ENCODE measurements at places on chromosomes 7 and 10. TPM values are rescaled to one million over a fixed set of nuclear protein-coding genes. Genes with fewer than 3 reads are reported as not detected.

DNA sequence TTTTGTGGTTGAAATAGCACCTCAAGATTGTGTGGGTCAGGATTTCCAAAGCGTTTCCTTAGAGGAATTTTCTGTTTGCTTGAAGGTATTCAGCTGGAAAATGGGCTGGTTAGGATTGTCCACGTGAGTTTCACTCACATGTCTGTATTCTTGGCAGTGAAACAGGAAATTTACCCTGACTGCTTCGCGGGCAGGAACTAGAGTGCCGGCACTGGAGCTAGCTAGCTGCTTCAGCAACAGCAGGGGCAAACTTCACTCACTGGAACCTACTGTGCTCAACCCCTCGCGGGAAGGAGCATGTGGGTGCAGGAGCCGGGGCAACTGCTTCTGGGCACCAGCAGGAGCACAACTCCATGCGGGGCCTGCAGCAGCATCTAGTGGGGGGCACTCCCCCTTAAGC lies 38.0 kb upstream of the RTKN2 start:
- peak; percentile 5 for DNase-seq

DNA sequence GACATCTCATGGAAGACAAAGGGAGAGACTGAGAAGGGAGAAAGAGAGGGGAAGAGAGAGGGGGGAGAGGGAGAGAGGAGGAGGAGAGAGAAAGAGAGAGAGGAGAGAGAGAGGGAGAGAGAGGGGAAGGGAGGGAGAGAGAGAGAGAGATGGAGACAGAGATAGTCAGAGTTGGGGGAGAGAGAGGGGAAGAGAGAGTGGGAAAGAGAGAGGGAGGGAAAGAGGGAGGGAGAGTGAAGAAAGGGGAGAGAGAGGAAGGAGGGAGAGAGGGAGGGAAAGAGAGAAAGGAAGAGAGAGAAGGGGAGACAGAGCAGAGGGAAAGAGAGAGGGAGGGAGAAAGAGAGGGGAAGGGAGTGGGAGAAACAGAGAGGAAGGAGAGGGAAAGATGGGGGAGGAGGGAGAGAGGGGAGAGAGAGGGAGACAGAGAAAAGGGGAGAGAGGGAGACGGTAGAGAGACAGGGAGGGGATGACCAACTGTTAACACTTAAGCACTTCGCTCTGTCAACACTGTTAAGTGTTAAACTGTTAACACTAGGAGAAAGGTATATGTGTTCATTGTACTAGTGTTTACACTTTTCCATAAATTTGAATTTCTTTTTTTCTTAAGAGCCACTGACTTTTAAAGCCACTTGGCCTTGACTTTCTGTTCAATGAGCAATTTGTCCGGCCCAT lies 21.8 kb upstream of the SDK1 start:
- no peak for DNase-seq

DNA sequence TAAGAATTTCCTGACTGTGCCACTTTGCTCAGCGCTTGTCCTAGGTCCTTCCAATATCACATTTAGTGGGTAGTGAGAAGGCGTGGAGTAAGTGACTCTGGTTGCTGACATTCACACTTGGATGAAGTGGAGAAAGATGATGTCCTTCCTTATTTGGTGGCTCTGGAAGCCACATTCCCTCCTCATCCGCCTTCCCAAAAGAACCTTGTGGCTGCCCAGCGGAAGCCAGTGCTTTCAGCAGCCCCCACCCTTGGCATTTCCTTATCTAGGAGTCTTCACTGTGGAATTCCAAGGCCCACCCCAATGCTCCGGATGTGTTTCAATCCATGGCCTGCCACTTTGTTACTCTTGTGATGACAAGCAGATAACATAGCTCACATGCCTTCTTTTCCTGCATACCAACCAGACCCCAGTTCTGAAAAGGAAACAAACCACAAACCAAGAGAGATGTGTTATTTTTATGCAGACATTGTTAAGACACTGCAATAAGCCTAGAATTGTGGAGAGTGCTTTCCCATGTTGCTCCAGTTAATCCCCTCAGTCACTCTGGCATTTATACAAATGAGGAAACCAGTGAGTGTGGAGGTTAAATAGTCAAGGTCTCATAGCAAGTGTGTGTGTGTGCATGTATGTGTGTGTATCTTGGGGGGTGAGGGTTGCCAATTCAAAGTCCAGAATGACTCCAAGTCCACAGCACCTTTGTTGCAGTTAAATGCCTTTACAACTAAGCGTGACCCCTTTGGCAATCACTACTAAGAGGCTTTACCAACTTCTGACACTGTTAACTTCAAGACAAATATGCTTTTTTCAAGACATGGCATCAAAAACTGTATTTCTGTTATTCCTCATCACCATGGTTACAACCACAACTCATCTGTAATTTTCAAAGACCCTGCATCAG lies 10.3 kb upstream of the ANKRD1 start:
- DNase-seq, result no peak

GRCh38 chr10:116899626-116900025 lies 50.3 kb downstream of the ENO4 start:
- DNase-seq, result no peak

GRCh38 chr7:40213856-40214255 lies 79.1 kb downstream of the SUGCT start:
- no peak for DNase-seq

- no peak for DNase-seq
Observed at GRCh38 chr10:12353399-12354242, 4.3 kb downstream of the CAMK1D start.

DNA sequence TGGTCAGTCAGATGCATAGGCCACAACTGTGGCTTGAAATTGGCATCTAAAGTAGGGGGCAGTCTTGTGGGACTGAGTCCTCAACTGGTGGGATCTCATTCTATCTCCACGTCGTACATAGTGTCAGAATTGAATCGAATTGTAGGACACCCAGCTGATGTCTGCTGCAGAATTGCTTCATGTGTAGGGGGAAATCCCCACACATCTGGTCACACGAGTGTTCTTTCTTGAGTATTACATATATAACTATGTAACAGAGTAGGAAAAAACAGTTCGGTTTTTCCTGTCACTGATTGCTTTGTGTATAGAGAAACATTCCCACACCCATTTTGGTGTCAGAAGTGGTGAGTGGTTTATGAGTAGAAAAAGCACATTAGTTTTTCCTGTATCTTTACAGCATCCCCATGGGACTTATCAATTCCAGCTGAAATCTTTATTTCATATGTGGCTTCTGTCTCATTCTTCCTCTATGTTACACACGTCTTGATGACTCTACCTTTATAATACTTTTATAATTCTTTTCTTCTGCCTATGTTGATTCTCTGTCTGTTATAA lies 79.4 kb upstream of the PCGF5 start:
- no peak for DNase-seq

DNA sequence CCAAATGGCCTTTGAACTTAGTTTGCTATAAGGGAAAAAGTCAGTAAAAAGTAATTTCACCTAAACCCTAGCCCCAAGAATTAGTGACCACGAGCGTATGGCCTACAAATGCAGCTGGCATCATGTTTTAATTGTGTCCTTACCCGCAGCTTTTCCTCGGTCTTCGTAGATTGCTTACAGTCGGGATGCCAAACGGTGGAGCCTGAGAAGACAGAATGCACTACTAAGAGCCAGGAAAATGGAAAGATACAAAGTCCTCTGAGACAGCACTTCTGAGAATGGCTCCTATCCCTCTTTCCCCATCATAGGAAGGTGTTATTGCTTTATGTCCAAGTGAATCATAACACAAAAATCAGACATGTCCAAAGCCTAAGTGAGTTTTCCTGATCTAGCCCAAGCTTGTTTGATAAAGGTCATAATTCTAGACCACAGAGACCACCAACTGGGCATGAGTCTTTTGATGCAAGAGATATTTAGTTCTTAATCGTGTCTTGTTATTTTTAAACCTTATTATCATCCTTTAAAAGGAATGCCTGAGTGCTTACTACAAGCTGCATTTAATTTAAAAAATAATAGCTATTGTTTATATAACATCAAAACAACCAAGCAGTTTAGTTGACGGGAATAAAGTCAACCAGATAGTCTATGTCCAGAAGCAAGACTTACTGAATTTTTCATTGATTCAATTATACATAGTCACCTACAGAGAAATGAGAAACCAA lies 83.7 kb upstream of the AFAP1L2 start:
- no peak for DNase-seq

DNA sequence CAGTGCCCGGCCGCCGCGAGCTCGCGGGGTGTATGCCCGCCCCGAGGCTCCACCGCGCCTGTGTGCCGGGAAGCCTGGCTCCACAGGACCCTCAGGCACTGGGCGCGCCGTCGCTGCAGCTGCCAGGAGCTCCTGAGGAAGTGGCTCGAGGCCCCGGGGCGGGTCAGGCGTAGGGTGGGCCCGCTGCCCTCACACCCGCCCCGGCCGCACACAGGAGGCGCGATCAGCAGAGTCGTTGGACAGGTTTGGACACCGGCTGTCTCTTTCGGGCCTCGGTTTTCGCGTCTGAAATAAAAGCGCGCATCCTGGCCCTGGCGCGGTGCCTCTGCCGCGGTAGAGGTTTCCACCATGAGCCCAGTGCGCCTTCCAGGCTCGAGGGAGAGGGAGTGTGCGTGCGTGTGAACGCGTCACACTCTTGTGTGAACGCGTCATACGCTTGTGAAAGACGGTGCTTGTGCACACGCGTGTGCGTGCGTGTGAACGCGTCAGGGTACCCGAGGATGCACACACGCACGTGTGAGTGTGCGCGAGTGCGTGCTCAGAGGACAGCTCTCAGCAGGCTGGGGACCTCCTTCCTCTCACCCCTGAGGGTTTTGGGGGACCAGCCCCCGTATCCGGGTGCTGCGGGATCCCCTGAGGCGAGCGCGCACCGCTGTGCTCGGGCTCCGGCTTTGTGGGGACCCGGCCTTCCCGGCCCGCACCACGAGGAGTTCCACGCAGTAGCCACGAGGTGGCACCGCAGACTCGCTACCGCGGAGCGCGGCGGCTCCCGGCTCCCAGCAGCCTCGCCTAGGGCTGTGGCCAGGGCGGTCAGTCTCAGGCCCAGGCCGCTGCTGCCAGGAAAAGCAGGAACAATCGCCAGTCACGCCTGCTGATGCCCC lies 83.8 kb downstream of the BMS1 start:
- peak; percentile 10 for DNase-seq

DNA sequence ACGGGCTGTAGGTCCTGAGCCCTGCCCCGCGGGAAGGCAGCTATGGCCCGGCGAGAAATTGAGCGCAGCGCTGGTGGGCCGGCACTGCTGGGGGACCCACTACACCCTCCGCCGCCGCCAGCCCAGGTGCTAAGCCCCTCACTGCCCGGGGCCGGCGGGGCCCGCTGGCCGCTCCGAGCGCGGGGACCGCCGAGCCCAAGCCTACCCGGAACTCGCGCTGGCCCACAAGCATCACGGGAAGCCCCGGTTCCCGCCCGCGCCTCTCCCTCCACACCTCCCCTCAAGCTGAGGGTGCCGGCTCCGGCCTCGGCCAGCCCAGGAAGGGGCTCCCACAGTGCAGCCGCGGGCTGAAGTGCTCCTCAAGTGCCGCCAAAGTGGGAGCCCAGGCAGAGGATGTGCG lies 5.5 kb upstream of the CACUL1 start:
- no peak for DNase-seq

DNA sequence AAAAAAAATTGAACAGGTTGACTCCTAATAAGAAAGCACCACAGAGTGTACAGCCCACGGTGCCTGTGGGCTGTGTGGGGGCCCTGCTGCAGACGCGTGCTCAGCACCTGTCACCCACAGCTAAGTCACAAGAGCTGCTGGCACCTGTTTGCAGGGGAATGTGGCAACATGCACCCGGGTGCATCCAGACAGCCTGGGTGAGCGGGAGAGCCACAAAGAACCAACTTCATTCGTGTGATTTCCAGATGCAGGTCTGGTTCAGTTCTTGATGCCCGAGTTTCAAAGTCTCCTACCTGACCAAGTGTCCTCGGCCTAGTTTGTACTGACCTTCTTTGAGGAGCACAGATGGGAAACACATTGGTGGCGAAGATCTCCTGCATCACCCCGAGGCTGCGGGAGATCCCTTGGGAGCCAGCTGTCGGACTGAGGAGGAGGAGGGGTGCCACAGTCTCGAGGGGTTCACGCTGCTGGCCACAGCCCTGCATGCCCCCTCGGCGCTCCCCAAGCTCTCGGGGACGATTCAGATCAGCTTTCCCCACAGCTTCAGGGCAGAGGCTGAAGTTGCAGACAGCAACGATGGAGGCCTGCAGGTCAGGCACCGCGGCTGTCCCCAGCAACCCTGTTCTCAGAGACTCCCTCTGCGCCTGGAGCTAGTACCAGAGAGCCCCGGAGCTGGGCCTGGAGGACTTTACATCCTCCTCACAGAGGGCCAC lies 35.3 kb downstream of the AMZ1 start:
- DNase-seq, result no peak

DNA sequence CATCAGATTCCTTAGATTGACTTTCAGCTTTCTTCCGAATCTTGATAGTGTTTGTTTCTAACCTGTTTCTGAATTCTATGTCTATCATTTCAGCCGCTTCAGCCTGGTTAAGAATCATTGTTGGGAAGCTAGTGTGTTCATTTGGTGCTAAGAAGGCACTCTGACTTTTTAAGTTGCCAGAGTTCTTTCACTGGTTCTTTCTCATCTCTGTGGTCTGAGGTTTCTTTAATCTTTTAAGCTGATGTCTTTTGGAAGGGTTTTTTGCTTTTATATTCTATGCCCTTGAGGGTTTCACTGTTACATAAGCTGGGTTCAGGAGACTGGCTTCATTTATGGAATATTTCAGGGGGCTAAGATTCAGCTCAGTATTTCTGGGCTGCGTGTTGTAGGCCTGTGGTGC lies 104.5 kb upstream of the PRSS58 start:
- no peak for DNase-seq

- DNase-seq, result no peak
Observed at GRCh38 chr7:70016044-70016770, 417.9 kb downstream of the AUTS2 start.

GRCh38 chr10:102758240-102758932 lies 14.6 kb downstream of the WBP1L start:
- no peak for DNase-seq

- no peak for DNase-seq
Observed at GRCh38 chr10:75624638-75625037, 193.2 kb downstream of the LRMDA start.

DNA sequence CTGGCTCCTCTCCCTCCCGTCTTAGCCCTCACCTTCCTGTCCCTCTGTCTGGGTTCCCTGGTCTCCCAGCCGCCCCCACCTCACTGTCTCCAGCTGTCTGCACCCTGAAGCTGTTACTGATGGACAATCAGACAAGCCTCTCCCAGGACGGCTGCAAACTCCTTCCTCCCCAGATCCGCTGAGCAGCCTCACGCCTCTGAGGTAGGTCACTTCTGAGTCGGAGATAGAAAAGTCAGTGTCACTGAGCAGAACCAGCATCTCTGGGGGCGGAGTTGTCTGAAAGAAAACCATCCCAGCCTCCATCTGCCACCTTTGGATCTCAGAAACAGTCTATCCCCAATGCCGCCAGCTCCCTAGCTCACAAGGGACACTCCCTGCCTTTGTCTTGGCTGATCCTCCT lies 27.4 kb downstream of the FAM241B start:
- no peak for DNase-seq

DNA sequence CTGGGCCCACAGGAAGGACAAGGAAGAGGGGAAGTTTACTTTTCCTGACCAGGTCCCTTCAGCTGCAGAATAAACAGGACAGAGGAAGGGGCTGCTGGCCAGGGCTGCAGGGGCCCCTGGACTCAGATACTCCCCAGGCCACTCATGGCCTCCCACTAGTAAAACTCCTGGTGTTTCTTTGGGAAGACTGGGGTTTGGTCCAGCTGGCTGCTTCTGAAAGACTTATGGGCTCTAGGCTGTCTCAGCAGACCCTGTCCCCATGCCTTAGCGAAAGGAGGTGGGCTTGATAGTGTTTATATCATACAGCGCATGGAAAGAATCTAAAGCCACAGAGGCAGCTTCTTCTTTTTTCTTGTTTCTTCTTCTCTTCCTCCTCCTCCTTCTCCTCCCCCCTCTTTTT lies 56.4 kb downstream of the PALD1 start:
- DNase-seq, result no peak

CPEB3 gene
- total RNA-seq, result 4.4 TPM

Data from CD4-positive, CD25-positive, alpha-beta regulatory T cell (primary cell).